ENCODE measurements at places on chromosomes 5 and 9.

DNA sequence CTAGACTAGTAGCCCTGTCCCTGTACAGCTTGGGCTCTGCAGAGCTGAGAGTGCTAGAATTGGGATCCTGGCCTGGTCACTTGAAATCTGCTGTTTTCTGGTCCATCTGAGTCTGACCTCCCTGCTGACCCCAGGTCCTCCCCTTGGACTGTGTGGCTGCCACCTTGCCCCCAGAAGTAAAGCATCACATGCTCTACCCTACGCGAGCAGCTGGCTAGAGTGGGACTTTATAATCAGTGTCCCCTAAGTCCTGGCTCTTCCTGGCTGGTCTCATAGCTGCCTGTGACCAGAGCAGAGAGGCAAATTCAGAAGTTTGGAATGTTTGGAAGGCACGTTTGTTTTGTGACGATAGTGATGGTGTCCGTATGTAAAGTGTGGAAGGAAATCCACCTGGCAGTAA is 81.0 kb downstream of the ARHGEF28 start:
- no peak for DNase-seq

GRCh38 chr9:121954477-121955140 is 138.5 kb downstream of the TTLL11 start:
- DNase-seq, result no peak

GRCh38 chr5:153885141-153885540 is 153.6 kb downstream of the FAM114A2 start:
- DNase-seq, result no peak

DNA sequence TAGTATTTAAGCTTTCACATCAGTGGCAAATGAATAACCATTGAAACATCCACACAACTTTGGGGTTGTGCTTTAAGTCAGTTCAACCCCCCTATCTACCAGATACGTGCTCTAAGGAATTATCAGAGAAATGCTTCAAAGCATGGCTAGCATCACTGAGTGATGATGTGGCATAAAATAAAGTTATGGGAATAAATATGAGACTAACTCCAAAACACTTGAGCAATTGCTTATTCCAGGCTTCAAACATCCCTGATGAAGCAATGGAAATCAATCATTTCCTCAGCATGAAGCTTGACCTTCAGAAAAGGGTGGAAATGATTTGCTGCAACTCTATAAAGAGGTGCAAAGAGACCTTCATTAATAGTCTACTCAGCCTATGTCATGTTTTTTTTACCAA is 292.0 kb upstream of the SMC2 start:
- DNase-seq, result no peak

GRCh38 chr9:137825324-137825989 is 52.1 kb upstream of the CACNA1B start:
- DNase-seq, result no peak

GRCh38 chr5:107873877-107874276 is 203.1 kb upstream of the EFNA5 start:
- no peak for DNase-seq

GRCh38 chr5:108303611-108304010 is 78.3 kb downstream of the FBXL17 start:
- no peak for DNase-seq

- DNase-seq, result no peak
Observed at GRCh38 chr9:82192211-82192610, 203.6 kb downstream of the SPATA31D1 start.

GRCh38 chr5:173554989-173555705 is 61.3 kb downstream of the BOD1 start:
- no peak for DNase-seq

DNA sequence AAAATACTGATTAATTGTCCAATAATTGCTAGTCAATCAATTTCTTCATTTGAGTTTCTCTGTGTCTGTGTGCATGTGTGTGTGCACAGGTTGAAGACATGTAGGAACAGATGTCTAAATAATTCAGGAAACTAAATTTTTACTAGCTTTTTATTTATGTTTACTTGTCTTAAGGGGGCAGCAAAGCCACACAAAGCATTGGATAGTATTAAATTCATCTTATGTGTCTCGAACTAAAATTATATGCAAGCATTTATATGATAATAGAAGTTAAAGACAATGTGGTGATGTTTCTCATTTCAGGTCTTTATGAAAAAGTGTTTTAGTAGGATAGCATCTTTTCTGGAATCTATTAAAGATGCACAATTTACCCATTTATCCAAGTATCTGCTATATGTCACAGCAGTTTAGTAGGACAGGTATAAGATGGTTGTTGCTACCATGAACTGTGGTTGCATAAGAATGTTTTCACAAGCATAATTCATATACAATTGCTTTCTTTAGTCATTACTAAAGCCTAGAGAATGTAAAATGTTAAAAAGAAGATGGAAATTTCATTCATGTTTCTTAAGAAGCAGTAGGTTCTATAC is 784.6 kb upstream of the NUDT12 start:
- DNase-seq, result no peak

- no peak for DNase-seq
Observed at GRCh38 chr5:149060325-149060724, 2.5 kb downstream of the SH3TC2 start.

- no peak for DNase-seq
Observed at GRCh38 chr9:7289773-7290172, 509.8 kb downstream of the DMAC1 start.

- DNase-seq, result no peak
Observed at GRCh38 chr5:28779161-28779754, 1740.9 kb upstream of the CDH9 start.

DNA sequence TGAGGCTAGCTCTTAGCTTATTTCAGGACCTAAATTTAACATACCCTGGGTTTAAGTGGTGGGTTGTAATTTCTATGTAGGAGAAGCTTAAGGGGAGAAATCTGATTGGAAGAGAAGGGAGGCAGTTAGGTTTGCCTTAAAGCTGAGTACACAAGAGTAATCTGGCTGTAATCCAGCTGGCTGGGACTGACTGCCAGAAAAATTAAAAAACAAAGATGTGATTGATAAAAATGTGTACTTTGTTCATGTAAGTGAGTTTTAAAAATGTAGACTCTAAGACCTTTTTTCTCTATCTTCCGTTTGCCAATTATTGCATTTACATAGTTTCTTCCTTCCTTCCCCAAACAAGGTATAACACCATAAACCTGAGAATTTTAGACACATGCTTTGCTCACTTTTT is 17.5 kb upstream of the MSMP start:
- DNase-seq, result no peak

DNA sequence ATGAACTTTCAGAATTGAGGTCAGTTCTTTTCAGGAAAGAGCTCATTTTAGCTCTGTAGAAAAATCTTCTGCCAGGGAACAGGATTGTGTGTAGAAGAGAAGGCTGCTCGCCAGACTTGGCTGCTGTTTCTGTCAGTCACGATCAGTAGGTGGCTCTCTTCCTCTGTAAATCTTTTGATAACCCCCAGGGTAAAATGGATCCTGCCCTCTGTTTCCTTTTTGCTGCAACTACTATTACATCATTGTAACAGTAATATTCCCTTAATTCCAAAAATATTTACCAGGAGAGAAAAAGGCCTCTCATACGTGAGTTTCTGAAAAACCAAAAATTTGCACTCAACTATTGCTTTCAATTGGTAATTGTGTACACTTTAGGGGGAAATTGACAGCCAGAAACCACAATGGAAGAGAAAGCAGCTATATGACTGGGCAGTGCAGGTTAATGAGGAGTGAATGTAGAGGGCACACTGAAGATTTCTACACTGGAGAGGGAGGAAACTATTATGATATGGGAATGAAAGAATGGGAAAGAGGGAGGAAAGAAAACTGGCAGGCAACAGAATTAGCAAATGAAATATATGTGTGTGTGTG is 12.3 kb downstream of the IFNA21 start:
- DNase-seq, result no peak

DNA sequence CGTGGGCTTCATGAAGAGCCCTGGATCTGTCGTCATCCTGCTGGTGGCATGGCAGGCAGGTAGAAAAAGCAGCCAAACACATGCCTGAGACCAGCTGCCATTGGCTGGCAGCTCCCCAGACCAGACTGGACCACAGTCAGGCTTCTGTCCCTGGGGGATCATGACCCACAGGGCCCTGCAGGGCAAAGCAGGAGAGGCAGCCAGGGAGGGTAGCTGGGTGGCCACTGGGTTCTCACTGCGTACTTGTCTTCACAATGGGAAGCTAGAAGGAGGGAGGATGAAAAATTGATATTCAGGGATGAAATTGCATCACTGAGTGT is 67.8 kb upstream of the GARNL3 start:
- no peak for DNase-seq

DNA sequence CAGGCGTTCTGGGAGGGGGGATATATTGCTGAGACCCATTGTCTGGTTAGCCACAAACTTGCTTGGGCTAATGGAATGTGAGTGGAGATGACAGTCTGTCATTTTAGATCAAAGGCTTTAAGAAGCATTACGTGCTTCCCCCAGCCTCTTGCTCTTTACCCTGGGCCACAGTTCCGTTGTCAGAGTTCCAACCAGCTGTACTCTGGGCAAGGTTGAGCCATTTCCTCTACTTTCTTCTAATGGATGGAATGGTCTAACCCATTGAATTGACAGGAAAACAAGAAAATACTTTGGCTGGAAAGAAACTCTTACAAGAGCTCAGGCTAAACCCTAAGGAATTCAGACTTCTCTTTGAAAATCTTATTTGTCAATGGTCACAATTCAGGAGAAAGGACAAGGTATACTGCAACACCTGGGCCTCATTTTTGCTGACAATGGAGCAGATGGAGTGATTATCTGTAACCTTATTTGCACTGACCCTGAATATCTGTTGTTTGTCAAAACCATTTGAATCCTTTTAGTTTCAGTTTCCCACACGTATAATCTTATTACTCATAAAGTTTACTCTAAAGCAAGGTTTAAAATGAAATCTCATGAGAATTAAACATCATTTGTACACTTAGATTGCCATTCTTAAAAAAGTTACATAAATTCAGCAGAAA is 231.4 kb downstream of the PDE4D start:
- no peak for DNase-seq

- no peak for DNase-seq
Observed at GRCh38 chr9:37583522-37584121, 7.4 kb upstream of the FBXO10 start.

- DNase-seq, result no peak
Observed at GRCh38 chr5:73393611-73394489, 54.7 kb downstream of the FOXD1 start.

- no peak for DNase-seq
Observed at GRCh38 chr9:137138058-137138721, 764 bp upstream of the GRIN1 start.

DNA sequence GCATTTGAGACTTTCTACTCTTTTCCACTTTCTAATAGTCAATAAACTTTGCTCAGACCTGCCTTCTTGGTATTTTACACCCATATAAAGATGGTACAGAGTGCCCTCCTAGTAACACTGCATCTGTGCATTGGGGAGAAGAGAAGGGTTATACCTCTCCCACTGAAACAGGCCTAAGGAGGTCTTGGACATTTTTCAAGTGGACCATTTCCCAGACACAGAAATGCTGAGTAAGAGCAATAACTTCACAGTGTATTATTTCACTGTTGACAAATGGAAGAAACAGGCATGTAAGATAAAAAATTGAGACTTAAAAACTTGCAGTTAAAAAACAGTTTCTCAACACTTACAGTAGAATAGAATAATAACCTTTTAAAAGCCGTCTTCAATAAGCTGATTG is 1224.0 kb upstream of the CDH18 start:
- no peak for DNase-seq

DNA sequence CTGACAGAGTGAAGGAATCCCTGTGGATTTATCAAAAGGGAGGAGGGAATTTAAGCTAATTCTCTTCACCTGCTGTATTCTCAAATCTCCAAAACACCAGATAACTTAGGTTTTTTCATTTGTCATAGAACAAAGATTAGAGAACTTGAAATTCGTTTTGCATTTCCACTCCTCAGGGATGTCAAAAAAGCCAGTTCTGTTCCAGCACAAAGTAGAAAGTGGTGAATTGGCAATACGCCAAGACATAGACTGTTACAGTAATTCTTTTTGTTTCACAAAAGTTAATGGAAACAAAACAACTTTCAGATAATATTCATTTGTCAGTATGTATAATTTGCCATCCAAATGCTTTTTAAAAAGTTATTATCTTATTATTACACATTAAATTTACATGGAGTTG is 15.0 kb downstream of the S1PR3 start:
- DNase-seq, result no peak

GRCh38 chr5:9363026-9363425 is 182.8 kb downstream of the SEMA5A start:
- DNase-seq, result no peak

- no peak for DNase-seq
Observed at GRCh38 chr5:17398431-17398830, 99.6 kb upstream of the TAF11L2 start.

DNA sequence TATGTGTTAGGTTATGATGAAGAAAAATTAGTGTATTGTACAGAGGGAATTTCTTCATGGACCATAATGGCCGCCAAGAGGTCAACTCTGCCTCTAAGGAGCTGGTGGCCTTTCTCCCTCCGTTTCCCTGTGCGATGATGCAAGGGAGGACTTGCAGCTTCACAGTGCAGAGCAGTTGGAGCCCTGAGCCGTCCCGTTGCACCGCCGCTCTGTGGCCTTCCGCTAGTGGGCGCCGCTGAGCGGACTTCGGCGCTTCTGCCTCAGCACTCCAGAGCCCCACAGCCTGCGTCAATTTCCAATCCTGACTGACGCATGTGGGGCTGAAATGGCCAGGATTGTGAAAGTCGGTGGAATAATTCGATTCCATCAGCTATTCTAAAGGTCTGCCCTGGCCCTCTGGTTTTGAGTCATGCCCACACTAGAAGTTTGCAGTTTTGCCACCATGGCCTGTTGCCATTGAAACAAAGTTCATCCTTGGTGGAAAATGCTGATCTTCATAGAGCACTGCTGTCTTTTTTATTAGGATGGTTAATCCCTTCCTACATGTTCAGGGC is 22.7 kb upstream of the LECT2 start:
- DNase-seq, result no peak

GRCh38 chr5:127909821-127910220 is 173.7 kb upstream of the SLC12A2 start:
- no peak for DNase-seq

- no peak for DNase-seq
Observed at GRCh38 chr9:99056886-99057664, 47.8 kb upstream of the TGFBR1 start.

Measured in NCI-H187 (cell line).